ENCODE measurements at places on chromosomes 4 and X.

DNA sequence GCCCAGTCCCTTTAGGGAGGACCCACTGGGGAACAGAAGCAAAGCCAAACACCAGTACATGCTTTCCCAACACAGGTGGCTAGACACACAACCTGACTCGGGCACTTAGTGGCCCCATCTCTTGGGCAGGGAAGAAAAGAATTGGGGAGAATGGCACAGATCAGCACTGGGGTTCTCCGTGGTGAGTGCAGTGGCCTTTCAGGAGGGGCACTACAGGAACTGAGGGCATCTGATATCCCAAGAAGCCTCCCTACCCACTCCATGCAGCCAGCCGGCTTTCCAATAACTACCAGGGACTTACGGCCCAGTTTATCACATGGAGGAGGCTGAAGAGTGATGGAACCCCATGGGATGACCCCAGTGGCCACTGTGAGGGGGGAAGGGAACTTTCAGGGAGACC lies 23.0 kb downstream of the RGN start:
- DNase-seq: no peak

DNA sequence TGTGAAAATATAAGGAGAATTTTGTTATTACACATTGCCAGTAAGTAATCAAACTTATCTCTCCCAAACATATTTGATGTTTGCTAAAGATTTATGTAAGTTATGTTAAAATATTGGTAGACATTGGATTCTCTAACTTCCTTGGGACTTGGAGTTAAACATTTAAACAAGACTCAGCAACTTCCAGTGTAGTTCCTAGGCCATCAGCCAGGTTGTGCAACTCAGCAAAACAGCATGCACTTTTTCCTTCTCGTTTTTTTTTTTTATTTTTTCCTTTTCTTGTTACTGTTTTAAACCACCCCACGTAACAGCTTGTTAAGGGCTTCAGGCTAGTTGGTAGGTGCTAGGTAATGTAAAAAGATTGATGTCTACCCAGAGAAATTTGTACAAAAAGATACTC lies 510.4 kb downstream of the ANKRD50 start:
- no peak for DNase-seq

- DNase-seq: no peak
Measured at GRCh38 chr4:41734371-41734770, 14.2 kb downstream of the PHOX2B start.

- DNase-seq: no peak
Measured at GRCh38 chr4:124961138-124961750, 248.7 kb upstream of the ANKRD50 start.

DNA sequence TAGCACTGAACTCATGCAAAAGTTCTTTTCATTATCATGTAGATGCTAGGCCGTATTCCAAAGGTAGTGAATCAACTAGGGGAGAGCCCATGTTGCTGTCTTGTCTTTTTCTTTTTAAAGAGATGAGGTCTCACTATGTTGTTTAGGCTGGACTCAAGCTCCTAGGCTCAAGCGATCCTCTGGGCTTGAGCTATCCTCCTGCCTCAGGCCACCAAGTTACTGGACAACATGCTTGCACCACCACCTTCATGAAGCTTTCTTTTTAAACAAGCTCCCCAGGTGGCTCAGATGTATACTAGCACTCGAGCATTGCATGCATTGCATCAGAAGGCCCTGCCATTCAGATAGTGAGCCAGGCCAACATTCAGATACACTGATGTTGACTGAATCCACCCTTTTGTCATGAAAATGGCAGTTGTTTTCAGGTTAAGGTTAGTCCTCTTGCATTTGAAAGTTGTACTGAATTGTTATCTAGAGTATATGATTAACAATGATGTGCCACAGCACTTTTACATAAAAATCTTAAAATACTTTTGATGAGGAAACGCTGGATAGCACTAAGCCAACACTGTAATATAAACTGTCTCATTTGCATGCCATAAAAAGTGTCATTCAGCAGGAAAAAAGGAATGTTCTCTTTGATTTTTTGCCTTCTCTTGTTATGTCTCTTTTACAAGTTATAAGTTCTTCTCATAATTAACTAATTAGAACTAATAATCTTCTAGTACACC lies 76.7 kb downstream of the FNIP2 start:
- no peak for DNase-seq
